NCI-H1092 (cell line): ENCODE measurements at places on chromosomes 7 and 10.

DNA sequence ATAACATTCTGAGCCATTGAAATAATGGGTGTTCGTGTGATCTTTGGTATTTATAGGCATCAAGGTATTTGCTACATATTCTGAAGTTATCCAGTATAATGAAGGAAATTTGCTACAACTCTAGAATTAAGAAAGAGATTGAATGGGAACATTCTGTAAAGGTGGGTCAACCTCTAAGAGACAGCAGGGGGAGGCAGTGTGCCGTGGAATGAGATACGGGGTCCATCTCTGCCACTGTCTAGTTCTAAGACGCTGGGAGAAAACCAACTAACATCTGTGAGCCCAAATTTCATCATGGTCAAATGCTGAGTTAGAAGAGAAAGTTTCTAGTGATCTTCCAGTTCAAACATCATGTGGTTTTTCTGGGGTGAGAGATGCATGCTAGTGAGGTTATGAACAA lies 368.9 kb downstream of the SORCS1 start:
- no peak for DNase-seq

DNA sequence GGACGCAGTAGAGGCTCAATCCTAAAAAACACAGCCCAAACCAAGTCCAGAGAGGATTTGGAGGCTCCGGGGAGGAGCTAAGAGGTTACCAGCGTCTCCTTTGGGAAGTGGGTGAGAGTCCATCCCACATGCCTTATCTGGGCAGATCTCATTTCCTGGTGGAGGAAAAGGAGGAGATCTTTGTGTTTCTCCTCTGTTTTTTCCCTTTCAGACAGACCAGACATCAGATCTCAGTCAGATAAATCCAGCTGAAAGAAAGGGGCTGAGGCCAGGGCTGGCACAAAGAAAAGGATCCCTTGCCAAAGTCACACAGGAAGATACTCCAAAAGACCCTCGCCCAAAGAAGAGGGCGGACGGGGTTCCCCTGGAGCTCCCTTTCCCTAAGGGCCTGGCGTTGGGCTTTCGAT lies 58.3 kb upstream of the COMTD1 start:
- no peak for DNase-seq

DNA sequence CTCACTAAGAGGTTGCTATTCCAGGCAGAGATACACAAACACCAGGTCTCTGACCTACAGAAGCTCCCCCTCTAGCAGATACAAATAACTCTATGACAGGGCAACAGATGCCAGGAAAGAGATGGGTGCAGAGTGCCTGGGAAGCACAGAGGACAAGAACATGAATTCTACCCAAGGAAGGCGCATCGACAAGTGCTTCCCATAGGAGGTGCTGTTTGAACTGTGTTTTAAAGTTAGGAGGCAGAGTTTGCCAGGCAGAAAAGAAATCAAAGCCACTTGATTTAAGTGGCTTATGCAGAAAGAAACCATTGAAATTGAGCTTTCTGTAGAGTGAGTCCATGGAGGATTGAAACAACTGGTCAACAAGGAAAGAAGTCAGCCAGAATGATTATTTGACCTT lies 35.3 kb upstream of the EGR2 start:
- no peak for DNase-seq

DNA sequence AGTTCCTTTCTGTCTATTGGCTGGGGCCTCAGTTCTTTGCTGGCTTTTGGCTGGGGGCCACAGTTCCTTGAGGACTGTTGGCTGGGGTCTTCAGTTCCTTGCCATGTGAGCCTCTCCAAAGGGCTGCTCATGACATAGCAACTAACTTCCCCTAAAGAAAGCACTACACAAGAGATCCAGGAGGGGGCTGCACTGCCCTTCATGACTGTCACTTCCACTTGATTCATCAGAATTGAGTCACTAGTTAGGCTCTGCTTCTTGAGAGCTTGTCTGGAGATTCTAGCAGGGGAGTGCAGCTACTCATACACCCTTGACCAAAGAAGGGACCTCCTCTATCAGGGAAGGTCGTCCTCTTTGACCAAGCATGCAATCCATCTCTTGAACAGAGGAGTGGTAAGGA lies 38.0 kb upstream of the MKX start:
- no peak for DNase-seq

- DNase-seq = no peak
Observed at GRCh38 chr10:14601872-14602725, 172.6 kb downstream of the FAM107B start.

GRCh38 chr7:142445019-142445686 lies 187.3 kb upstream of the PRSS58 start:
- no peak for DNase-seq

GRCh38 chr7:140752533-140752932 lies 56.0 kb downstream of the NDUFB2 start:
- DNase-seq = no peak

DNA sequence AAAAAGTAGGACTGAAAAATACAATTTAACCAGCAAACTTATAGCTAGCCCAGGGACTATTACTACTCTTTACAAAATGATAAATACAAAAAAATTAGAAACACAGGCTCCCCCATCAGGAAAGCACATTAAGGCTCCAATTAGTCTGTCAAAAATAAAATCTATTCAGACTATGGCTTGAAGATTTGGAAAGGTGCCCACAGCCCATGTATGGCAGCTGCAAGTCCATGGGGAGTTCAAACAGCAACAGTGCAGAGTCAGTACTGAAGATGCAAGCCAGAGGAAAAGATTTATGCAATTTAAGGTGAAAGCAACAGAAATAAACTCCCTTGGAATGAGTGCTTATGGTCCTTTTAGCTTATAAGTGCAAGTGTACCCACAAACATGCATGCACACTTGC lies 29.7 kb downstream of the IMMP2L start:
- peak; percentile 13 for DNase-seq

- DNase-seq = no peak
Observed at GRCh38 chr7:139681463-139681755, 96.4 kb downstream of the HIPK2 start.

GRCh38 chr7:73941836-73942551 lies 81.0 kb downstream of the TMEM270 start:
- DNase-seq = no peak

- no peak for DNase-seq
Observed at GRCh38 chr7:2168615-2169311, 64.0 kb downstream of the MAD1L1 start.

- no peak for DNase-seq
Observed at GRCh38 chr7:23207021-23207420, 25.2 kb downstream of the NUP42 start.

DNA sequence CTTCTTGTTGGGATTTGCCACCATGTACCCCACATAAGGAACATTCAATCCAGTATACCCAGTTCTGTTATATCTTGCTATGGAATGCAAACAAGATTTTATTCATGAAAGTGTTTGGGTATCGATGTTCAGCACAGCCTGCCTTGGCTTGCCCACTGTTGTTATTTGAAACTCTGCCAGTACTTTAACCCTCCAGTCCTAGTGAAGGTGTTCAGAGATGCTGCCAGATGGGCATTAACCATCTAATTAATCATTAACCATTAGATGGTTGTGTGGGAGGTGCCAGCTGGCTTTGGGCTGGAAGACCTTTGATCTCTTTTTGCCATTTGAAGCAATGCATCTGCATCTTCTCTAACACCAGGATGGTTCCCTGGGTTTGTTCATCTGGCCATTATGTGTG lies 363.0 kb downstream of the SH2D4B start:
- no peak for DNase-seq

DNA sequence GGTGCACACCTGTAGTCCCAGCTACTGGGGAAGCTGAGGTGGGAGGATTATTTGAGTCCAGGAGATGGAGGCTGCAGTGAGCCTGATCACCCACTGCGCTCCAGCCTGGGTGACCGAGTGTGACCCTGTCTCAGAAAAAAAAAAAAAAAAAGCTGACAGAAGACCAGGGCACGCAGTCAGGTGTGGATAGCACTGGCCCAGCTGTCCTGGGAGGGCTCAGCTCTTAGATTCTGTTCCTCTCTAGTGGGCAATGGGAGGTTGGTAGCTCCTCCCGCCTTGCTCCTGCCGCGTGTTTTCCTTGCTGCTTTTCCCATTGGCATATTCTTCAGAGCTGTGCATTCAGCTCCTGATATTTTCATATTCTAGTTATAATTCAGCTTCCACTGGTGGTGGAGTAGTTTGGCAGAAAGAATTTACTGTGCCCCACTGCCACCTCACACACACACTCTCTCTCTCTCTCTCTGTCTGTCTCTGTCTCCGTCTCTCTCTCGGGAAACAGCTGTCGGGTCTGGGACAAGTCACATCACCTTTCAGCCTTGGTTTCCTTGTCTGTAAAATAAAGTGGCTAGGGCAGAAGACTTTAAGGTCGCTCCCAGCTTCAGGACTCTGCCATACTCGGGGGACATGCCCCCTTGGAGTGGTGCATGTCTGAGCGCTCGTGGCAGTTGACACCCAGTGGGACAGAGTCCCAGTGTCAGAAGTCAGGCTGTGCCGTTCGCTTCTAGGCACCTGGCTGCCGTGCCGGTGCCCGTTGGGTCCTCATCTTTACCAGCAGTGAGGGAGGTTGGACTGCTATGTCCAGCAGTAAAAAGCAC lies 25.9 kb upstream of the ANKRD2 start:
- no peak for DNase-seq

GRCh38 chr7:140018125-140019043 lies 44.4 kb downstream of the PARP12 start:
- DNase-seq = no peak

GRCh38 chr7:24836084-24836483 lies 78.8 kb upstream of the GSDME start:
- no peak for DNase-seq

DNA sequence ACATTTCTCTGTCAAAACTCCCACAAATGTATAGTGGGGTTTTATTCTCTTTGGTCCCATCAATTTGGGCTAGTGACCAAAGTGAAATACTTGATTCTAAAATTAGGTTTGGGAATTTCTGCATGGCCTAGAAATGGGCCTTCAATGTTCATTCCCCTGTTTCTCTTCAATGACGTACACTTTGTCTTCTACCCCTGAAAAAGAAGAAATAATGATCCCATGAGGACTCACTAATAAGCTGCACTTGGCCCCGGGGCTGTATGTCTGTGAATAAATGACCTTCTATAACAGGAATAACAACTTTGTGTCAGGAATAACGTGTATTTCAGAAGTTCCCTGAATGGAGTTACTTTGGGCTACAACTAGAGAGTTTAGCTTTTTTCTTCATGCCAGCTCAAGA lies 20.2 kb downstream of the OR6B1 start:
- DNase-seq = no peak

GRCh38 chr10:88347022-88347421 lies 236.1 kb downstream of the RNLS start:
- DNase-seq = no peak

- DNase-seq = no peak
Observed at GRCh38 chr10:53899463-53900160, 901.4 kb downstream of the PCDH15 start.
